Suprapubic skin (tissue), 4 donors: ENCODE measurements at places on chromosomes 4 and X.

- H3K36me3 ChIP-seq, result no peaks in the 10 kb centered on the region
- no peak overlapping the region for H3K27ac ChIP-seq
- no peaks in the 10 kb centered on the region for H3K27me3 ChIP-seq
- H3K4me1 ChIP-seq, result peaks cover 6% of the 10 kb centered on the region
Observed at GRCh38 chr4:100420571-100420970, 97.3 kb downstream of the EMCN start.

DNA sequence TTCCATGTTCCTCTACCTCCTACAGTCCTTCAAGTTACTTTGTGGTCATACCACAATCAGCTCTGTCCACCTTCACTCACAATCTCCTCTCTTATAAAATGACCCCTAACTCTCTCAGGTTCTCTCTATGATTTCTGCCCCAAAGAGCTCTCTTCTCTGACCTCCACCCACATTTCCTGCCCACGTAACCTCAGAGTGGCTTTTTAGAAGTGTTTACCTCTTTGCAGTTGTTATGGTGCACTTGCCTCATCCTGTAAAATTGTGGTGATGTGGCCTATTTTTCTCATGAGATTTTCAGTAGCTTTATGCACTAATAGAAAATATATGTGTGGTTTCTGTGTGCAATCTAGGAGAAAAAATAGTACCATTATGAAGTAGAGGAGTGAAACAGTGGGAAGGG is 215.8 kb downstream of the PACRGL start:
- no peak for DNase-seq
- no peaks in the 10 kb centered on the region for H3K36me3 ChIP-seq
- H3K4me3 ChIP-seq, result no peak overlapping the region
- no peak overlapping the region for H3K27ac ChIP-seq
- no peaks in the 10 kb centered on the region for H3K27me3 ChIP-seq
- no peaks in the 10 kb centered on the region for H3K4me1 ChIP-seq

- no peak for DNase-seq
- no peaks in the 10 kb centered on the region for H3K27me3 ChIP-seq
- no peak overlapping the region for H3K27ac ChIP-seq
Observed at GRCh38 chrX:30831082-30831481, 58.0 kb downstream of the TAB3 start.

- no peak overlapping the region for H3K4me3 ChIP-seq
- H3K27ac ChIP-seq, result no peak overlapping the region
- no peak for DNase-seq
- no peaks in the 10 kb centered on the region for H3K4me1 ChIP-seq
- no peaks in the 10 kb centered on the region for H3K36me3 ChIP-seq
- H3K27me3 ChIP-seq, result no peaks in the 10 kb centered on the region
Observed at GRCh38 chrX:46209037-46209436, 336.2 kb downstream of the ZNF674 start.

DNA sequence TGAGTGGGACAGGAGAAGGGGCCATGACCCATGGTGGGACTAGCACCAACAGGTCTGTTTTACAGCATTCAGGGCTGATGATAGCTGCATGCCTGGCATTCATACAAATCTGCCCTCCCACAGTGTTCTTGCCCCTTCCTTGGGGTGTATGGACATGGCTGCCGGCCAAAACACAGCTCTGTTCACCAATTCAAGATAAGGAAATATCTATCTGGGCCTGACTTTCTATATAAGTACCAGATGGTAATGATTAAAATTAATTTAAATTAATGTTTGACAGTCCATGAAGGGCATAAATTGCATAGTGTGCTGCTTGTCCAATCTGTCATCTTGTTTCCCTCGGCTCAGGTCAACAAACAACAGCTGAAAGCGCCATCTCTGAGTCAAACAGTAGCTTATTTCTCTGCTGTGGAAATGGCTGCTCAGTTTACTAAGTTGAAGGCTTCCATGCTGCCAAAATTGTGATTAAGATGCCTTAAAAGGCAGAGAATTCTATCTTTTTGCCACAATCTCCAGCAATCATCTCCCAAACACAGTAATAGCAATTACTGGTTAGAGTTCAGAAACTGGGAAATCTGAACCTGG is 67.0 kb upstream of the TSPAN7 start:
- H3K27ac ChIP-seq, result no peak overlapping the region
- no peak for DNase-seq
- H3K36me3 ChIP-seq, result no peaks in the 10 kb centered on the region
- H3K4me3 ChIP-seq, result no peak overlapping the region
- no peaks in the 10 kb centered on the region for H3K4me1 ChIP-seq

- H3K27ac ChIP-seq, result no peak overlapping the region
- H3K4me3 ChIP-seq, result no peak overlapping the region
- DNase-seq, result no peak
- no peaks in the 10 kb centered on the region for H3K27me3 ChIP-seq
- H3K36me3 ChIP-seq, result no peaks in the 10 kb centered on the region
Observed at GRCh38 chr4:86092684-86093083, 267.2 kb downstream of the MAPK10 start.
